ENCODE measurements at places on chromosomes 16 and 17.

DNA sequence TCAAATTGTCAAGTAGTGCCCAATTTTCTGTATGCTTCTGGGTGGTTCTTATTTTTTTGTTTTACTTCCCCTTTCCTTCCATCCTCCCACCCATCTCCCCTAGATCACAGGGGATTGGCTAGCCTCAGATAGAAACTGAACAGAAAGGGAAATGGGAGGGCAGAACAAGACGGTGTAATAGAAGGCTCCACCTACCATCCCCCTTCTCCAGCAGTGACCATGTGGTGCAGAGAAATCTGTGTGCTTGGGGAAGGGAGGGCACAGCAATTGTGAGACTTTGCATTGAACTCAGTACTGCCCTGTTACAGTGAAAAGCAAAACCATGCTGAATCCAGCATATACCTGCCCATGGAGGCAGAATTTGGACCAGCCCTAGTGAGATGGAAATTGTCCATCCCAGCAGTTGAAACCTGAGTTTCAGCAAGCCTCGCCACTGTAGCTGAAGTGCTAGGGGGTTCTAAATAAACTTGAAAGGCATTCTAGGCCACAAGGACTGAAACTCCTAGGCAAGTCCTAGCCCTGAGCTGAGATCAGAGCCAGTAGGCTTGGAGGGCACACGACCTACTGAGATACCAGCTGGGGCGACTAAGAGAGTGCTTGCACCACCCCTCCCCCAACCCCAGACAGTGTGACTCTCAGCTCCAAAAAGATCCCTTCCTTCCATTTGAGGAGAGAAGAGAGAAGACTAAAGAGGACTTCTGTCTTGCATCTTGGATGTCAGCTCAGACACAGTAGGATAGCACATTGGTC lies 5.2 kb downstream of the SLFN11 start:
- no peak for DNase-seq

DNA sequence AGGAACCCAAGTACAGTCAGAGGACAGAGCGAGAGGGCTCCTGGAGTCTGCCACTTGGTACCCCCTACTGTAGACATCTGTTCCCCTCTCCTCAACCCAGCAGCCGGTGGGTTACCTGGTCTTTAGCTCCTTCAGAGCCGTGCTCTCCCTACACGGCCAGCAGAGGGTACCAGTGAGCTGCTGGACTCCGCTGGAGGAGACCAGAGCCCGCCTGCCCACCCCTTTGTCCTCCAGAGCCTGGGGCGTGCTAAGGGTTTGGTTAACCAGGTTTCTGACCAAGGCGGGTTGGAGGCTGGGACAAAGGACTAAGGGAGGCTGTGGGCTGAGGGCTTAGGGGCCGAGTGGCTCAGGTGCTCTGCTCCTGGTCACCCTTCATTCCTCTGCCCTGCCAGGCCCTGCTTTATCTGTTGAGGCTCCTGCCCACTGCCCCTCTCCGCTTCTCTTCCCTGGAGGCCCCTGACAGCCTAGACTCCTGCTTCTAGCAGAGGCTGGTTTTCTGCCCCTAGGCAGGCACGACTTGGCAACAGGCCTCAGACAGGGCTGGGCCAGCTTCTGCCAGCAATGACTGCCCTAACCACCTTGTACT lies 2.7 kb upstream of the HSD11B2 start:
- peak; percentile 61 for DNase-seq

DNA sequence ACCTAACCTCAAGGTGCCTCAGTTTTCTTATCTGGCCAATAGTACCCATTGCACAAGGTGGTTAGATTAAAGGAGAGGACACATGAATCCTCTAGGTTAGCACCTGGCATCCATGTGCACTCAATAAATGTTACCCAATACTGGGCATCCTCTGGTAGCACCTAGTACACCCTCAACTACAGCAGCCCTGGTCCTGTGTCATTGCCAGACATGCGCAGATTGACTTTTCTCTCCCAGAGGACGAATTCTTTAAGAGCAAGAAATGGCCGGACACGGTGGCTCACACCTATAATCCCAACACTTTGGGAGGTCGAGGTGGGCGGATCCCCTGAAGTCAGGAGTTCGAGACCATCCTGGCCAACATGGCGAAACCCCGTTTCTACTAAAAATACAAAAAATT lies 7.3 kb downstream of the DUSP3 start:
- no peak for DNase-seq

DNA sequence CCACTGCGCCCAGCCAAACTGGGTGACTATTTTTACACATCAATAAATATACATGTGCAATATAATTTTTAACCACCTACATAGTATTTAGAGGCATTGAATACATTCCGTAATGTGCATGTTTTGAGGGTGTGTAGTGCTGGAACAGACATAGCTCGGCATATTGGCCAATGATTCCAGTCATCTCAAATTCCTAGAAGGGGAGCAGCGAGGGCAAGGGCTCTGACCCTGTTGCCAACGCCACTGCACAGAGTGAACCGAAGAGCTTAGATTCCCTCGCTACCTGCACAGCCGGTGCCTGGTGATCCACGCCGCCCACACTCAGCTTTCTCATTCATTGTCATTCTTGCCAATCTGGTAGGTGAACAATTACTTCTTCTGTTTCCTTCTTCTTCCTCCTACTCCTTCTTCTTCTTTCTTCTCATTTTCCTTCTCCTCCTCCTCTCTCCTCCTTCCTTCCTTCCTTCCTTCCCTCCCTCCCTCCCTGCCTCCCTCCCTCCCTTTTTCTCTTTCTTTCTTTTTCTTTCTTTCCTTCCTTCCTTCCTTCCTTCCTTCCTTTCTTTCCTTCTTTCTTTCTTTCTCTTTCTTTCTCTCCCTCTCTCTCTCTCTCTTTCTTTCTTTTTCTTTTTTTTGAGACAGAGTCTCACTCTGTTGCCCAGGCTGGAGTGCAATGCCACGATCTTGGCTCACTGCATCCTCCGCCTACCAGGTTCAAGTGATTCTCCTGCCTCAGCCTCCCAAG lies 26.3 kb upstream of the ATP2A3 start:
- no peak for DNase-seq

- no peak for DNase-seq
Measured at GRCh38 chr16:57185446-57185944, 344 bp downstream of the PSME3IP1 start.

- no peak for DNase-seq
Measured at GRCh38 chr16:20911361-20911760, 10.8 kb downstream of the LYRM1 start.

DNA sequence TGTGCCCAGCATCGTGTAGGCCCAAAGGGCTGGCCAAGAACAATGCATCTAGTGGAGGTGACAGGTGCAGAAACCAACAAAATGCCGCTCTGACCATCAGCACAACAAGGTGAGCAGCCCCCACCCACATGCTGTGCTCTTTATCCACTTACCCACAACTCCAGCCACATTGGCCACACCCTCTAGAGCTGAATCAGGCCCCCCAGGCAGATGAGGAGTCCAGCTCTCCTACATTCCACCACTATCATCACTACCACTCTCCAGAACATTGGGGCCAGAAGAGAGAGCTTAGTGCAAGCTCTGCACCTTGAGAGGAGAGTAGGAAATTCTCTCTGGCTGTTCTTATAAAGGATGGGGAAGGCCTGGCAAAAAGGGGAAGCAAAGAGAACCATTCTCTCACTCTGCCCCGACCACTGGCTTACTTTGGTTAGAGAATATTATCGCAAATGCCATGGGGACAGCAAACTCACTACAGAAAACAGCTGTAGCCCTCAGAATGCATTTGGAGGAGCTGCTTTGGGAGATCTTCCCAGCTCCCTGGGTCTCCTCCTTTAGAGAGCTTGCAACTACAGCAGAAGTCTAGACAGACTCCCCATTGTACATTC lies 75.0 kb downstream of the TMEM132E start:
- no peak for DNase-seq

DNA sequence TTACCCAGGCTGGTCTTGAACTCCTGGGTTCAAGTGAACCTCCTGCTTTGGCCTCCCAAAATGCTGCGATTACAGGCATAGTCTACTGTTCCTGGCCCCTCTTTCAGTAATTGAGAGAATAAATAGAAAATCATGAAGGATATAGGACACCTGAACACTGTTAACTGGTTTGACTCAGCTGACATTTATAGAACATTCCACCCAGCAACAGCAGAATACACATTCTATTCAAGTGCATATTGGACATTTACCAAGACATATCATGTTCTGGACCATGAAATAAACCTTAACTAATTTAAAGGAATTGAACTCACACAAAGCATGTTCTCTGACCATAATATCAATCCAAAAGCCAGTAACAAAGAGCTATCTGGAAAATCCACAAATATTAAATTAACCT lies 19.8 kb upstream of the BAIAP2 start:
- no peak for DNase-seq

- no peak for DNase-seq
Measured at GRCh38 chr16:11105038-11105903, 150.7 kb downstream of the SOCS1 start.

GRCh38 chr16:30942426-30942806 lies 6.5 kb upstream of the ORAI3 start:
- no peak for DNase-seq

GRCh38 chr16:87409781-87410180 lies 17.6 kb downstream of the MAP1LC3B start:
- DNase-seq, result no peak

GRCh38 chr17:81230043-81230820 lies 7.5 kb upstream of the CEP131 start:
- no peak for DNase-seq

DNA sequence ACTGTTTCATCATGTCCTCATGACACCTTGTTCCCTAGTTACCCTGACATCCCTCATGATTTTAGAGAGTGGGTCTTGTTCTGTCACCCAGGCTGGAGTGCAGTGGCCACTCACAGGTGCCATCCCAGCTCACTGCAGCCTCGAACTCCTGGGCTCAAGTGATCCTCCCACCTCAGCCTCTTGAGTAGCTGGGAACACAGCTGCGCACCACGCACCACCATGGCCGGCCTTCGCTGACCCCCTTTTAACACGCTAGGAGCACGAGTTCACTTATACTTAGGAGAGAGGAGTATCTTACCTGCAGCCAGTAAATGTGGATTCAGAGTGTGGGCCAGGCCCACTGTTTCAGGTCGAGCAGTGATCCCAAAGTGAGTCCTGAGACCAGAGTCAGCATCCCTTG lies 21.4 kb downstream of the NT5M start:
- DNase-seq, result no peak

GRCh38 chr16:89722392-89723278 lies 1.3 kb downstream of the ZNF276 start:
- DNase-seq, result no peak

DNA sequence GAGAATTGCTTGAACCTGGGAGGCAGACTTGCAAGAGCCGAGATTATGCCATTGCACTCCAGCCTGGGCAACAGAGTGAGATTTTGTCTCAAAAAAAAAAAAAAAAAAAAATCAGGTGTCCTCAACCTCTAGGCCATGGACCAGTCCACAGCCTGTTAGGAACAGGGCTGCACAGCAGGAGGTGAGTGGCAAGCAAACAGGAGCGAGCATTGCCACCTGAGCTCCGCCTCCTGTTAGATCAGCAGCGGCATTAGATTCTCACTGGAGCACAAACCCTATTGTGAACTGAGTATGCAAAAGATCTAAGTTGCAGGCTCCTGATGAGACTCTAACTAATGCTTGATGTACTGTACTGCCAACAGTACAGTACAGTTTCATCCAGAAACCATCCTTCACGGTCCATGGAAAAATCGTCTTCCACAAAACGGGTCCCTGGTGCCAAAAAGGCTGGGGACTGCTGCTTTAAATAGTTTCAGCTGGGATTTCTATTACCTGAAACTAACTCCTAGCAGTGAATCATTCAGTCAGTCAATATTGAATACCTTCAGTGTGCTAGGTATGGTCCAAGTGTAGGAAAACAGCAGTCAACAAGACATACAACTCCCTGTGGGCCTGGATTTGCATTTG lies 56.3 kb upstream of the DHX40 start:
- DNase-seq, result no peak

- DNase-seq, result no peak
Measured at GRCh38 chr17:77422748-77423113, 282.0 kb downstream of the SEC14L1 start.

- no peak for DNase-seq
Measured at GRCh38 chr16:85326113-85326793, 214.0 kb upstream of the CIBAR2 start.

DNA sequence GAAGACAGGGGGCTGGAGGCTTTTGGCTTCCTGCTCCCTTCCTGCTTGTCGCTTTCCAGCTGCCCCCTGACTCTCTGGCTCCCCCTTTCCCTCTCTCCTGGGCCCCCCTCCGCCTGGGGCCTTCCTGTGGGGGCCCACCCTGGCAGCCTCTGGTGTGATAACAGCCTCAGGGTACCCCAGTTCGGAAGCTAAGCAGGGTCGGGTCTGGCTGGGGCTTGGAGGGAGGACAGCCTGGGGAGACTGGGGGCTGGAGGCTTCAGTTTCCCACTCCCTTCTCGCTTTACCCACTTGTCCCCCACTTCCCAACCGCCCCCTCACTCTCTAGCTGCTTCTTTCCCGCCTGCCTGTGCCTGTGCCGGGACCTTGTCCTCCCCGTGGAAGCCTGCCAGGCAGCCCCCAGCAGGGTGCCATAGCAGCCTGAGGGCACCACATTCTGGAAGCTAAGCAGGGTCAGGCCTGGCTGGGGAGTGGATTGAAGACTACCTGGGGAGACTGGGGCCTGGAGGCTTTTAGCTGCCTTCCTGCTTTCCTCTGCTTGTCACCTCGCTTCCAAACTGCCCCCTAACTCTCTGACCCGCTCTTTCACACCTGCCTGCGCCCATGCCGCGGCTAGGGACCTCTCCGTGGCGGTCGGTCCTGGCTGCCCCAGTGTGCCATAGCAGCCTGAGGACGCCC lies 2275.5 kb downstream of the TP53TG3F start:
- no peak for DNase-seq
